ENCODE measurements at places on chromosomes 4 and X.
A peak's percentile ranks its signal among the peaks of the same experiment; 100 is the strongest.

GRCh38 chr4:87193958-87194675 lies 26.3 kb downstream of the KLHL8 start:
- no peak for DNase-seq

DNA sequence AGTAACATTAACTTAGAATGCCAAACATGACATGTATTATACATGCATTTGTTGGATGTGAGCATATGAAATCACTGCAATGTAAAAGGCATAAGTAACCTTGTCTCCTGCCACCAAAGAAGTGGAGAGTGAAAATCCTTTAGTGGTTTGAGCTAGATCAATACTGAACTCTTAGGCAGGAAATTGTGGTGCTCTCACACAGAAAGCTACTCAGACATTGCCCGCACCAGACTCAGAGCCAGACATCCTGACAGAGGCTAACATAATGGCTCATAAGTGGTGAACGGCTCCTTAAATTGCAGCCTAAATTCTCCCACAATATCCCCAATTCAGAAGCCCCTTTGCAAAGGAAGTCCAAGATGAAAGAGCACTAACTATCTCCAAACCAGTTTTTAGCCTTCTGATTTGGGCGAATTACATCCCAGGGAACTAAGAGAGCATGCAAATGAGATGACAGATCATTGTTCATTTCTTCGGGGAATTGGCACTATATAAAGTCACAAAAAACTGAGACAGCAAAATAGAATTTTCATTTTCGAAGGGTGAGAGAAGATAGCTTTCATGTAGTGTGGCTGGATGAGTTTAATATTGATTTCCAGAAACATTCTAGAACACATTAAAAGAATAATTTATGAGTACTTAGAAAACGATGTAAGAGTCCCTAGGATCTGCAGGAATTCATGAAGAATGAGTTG lies 233.6 kb upstream of the RPS6KA3 start:
- no peak for DNase-seq

- DNase-seq, result no peak
Observed at GRCh38 chrX:3678328-3678727, 35.1 kb downstream of the PRKX start.

DNA sequence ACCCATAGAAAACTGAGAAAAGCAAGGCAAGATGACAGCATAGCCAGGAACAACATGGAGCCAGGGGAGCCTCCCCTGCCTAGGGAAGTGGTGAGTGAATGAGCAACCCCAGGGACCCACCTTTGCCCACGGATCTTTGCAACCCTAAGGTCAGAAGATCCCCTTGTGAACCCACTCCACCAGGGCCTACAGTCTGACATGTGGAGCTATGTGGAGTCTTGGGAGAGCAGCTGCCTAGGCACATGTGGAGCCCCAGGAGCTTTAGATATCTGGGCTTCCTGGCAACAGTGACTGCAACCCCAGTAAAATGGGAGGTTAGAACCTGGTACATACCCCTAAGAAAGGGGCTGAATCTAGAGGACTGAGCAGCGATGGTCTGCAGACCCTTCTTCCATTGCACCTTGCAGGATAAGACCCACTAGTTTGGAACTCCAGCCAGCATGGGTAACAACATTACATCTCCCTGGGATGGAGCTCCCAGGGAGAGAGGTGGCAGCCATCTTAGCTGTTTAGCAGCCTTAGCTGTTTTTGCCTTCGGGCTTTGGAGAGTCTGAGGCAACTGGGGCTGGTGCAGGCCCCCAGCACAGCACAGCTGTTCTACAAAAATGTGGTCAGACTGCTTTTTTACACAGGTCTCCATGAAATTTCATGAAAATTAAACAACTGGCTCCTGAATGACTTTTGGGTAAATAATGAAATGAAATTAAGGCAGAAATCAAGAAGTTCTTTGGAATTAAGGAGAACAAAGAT lies 104.7 kb upstream of the TRIM2 start:
- DNase-seq, result no peak

GRCh38 chrX:37349221-37350033 lies at the start of gene PRRG1:
Gene PRRG1, plus strand, starts transcription at chrX:37349364. Its CDS starts 56,886 bp downstream, at chrX:37406250.
- peak; percentile 83 for DNase-seq

DNA sequence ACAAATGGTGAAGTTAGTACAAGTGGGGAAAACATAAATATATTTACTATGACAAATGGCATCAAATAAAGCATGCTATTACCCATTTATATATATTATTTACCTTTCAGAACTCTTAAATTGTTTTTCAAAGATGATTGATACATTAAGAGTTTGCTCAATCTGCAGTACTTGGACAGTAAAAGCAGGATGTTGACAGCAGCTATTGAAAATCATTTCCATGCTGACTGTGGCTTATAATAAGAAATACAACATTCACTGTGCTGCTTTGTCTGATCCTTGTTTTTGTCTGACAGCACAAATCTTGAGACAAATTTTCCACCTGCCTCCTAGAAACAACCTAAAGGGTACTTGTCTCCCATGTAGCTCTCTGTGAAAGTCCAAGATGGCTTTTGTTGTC lies 134.1 kb upstream of the FAT1 start:
- DNase-seq, result no peak

GRCh38 chr4:96097040-96097607 lies 257.2 kb downstream of the PDHA2 start:
- peak; percentile 79 for DNase-seq

DNA sequence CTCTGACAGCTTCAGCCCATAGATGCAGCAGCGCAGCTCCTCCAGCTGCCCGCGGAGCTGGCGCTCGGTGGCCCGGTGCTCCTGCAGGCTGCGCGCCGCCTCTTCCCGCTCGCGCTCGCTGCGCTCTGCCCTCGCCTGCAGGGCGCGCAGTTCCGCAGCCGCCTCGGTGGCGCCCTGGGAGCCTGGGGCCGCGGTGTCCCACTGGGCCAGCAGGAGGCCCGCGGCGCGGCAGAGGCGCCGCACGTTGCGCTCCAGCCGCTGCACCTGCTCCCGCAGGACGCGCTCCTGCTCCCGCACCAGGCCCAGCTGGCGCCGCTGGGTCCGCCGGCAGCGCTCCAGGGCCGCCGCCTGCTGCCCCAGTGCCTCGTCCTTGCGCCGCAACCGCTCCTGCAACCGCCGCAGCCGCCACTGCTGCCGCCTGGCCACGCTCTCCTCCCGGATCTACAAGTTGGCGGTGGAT lies 10.1 kb downstream of the C4orf50 start:
- DNase-seq, result no peak

GRCh38 chr4:111268769-111269414 lies 646.0 kb upstream of the PITX2 start:
- no peak for DNase-seq

DNA sequence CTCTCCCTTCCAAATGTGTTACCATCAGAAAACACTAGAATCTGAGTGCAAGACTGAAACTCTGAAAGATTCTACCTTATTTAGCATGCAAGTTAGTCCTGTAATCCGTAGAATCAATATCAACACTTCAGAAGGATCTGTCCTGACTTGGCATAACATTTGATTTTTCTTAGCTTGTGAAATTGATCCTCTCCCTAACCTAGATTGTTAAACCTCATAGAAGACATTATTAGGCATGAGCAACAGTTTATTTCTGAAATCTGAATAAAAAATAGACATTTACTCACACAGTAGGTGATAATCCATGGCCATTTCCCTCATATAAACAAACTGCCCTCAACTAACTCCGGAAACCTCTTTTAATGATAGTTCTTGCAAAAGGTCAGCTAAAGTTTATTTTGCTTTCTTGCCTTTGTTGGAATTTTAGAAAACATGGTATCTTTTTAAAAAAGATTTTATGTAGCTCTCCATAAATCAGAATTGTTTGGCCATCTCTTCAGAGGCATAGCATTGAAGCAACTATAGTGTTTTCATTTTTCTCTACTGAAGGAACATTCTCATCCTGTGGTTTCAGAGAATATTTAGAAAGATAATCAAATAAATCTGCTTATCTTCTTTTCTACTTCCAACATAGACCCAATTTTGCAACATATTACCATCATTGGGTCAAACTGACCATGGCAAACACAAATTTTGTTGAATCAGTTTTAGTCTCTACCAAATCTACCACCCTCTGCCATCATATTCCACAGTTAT lies 38.5 kb upstream of the PDLIM5 start:
- no peak for DNase-seq

DNA sequence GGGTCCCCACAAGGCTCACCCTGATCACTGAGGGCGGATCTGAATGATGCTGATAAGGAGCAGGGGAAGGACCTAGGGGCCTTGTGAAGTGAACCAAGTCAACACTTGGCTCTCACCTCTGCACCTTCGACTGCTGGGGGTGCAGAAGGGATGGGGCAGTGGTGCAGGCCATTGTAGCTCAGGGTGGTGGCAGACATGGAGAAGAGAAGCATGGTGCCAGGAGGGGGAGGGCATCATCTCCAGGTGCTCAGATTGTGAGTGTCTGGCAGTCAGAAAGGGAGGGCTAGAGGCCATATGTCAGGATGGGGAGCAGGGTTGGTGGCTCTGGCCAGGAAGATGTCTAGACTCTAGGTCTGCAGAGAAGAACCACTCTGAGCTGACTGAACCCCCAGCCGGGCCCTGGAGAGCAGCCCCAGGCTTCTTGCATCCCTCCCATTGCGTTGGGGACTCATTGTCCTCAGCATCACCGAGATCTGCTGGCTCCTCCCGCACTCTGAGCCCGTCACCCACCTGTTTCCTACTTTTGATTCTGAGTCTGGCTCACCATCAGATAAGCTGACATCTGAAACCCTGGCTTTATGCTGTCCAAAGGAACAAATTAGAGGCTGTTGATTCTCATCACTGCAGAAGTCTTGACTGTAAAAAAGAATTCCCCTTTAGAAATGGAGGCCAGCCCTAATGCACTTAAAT lies 3.8 kb downstream of the APLN start:
- no peak for DNase-seq

- DNase-seq, result no peak
Observed at GRCh38 chr4:75659512-75660031, 13.6 kb downstream of the G3BP2 start.

GRCh38 chrX:99172958-99173357 lies 1237.1 kb downstream of the PCDH19 start:
- no peak for DNase-seq

- peak; percentile 27 for DNase-seq
Observed at GRCh38 chrX:9153300-9153699, 119.4 kb upstream of the FAM9B start.

DNA sequence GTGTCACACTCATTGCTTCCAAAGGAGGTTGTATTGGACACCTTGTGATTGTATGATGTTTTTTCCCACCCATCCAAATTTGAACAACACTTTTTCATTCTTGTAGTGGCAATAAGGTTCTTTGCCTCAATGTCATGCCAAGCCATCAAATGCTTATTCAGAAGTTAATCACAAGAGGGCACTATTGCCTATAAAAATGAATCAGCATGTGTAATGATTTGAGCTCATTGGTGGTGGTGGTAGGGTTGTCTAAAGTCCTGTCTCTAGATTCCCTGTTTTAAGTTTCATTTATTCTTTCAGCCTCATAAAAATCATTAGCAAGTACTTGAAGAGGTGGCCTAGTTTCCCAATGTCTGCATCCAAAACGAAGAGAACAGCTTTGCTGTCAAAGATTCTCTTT lies 37.0 kb downstream of the IRS4 start:
- peak; percentile 44 for DNase-seq

DNA sequence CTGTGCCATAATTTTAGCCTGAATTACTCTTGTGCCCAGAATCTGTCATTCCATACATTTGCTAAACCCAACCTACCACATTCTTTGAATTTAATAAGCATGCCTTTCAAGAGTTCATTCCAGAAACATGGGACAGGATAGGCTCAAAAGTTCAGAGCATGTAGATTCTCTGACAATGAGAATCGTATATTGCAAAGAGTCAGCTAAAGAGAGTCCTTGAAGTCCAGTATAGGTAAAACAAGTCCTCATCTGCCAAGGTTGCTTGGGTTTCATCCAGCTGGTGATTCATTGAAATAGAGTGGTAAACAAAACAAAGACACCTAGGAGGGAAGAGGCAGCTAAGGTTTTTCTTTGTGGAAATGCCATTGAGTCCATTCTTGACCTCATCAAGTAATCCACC lies 249.3 kb upstream of the DIPK2B start:
- peak; percentile 79 for DNase-seq

GRCh38 chrX:73127700-73128241 lies 48.5 kb upstream of the PABPC1L2A start:
- DNase-seq, result peak; percentile 0

GRCh38 chr4:8910822-8911315 lies 39.2 kb upstream of the HMX1 start:
- no peak for DNase-seq

GRCh38 chr4:61251129-61251528 lies 51.0 kb downstream of the ADGRL3 start:
- DNase-seq, result no peak

DNA sequence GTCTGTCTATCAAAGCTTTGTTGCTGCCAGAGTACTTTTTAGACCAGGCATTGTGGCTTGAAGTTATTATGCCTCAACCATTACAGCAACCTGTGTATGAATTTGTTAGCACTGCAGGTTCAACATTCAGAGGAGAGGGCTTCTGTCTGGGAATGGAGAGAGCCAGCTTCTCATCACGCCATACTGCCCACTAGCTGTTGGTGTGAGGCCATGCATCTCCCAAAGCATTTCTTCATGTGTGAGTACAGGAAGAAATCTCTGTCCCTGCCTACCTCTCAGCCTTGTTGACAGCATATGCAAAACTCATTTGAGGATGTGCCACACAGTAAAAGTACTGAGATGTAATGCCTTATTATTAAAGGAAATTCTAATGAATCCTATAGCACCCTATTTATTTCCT lies 76.9 kb upstream of the PPARGC1A start:
- DNase-seq, result peak; percentile 21

DNA sequence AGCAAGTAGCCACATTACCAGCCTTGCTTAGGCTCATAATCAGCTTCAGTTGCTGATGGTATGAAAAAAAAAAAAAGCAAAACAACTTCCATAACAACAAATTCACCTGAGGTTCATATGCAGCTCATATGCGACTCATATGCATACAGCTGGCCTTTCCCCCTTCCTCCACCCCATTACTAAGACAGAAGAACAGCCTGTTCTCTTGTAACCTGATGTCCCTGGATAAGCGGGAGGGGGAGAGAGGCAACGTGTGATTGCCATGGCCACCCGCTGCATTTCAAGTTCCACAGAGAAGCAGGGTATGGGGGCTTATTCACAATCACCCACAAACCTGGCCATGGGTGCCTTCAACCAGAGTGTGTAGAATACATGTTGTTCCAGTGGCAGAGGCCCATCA lies 95.1 kb upstream of the DGKK start:
- DNase-seq, result peak; percentile 15

DNA sequence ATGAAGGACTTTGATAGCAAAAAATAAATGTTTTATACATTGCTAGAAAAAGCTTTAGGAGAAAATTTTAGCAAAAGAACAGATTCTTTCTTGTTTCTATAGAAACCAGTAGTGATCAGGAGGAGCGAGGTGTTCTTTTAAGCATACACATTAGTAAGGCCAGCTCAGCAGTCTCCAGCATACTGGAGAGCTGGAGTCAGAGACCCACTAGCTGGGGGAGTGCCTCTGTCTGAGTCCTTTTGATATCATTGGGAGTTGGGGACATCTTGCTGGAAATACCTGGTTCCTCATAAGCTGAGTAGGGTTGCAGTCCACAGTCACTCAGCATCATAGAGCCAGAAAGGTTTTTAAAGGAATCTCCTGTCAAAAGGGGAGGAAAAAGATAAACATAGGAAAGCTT lies 67.4 kb downstream of the AFF2 start:
- no peak for DNase-seq

GRCh38 chr4:85102606-85103005 lies 136.1 kb upstream of the WDFY3 start:
- DNase-seq, result no peak

All from epithelial cell of esophagus (primary cell).